ENCODE measurements at places on chromosomes 3 and 15. TPM values are rescaled to one million over a fixed set of nuclear protein-coding genes. Genes with fewer than 3 reads are reported as not detected.

Gene ST8SIA2
- under 0.01 TPM for total RNA-seq

Gene TMEM44
- total RNA-seq = 32.4 TPM

Gene RUBCN
- 13.8 TPM for total RNA-seq

Gene SKOR1
- under 0.01 TPM for total RNA-seq

Gene TGM4
- not detected for total RNA-seq

Gene ZNF502
- 4.0 TPM for total RNA-seq

Gene TMEM212
- not detected for total RNA-seq

Gene MUC20
- 0.38 TPM for total RNA-seq

Gene SCAANT1
- not detected for total RNA-seq

Gene GBE1
- 454 TPM for total RNA-seq

Gene ESYT3
- 0.19 TPM for total RNA-seq

Gene ERC2
- under 0.01 TPM for total RNA-seq

Gene TMEM158
- 40.3 TPM for total RNA-seq

Measured in regular cardiac myocyte (primary cell).